Cardiac fibroblast (primary cell): ENCODE measurements at places on chromosomes 5 and 9.
A peak's percentile ranks its signal among the peaks of the same experiment; 100 is the strongest.

GRCh38 chr9:89448381-89448780 is 49.5 kb downstream of the SEMA4D start:
- DNase-seq, result no peak

DNA sequence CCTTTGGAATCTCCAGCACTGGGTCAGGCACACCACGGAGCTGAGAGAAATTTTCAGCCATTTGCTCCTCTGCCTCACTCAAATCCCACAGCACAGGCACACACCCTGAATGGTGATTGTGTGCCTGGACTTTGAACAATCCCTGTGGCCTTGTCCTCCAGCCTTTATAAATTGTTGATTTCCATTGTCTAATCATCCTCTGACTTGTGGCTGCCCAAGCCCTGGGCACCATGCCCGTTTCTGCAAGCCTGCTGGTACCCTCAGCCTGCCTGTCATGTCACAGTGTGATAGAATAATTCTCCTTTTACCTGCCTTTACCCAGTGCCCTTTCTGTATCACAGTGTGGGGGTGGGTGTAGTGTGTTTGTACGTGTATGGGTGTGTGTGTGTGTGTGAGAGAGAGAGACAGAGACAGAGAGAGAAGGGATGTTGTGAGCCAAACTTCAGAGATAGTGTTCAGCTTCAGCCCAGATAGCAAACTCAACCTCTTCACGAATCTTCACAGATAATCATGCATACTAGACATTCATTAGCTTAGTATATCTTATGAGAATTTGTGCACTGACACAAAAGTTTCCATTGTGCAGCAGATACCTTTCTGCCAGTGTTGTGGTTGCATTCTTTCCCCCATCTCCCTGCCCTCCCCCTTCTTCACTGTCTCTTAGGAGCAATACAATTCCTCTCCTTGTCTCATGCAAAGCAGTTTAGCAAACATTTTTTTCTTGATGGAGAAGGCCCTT is 27.8 kb upstream of the SLC44A1 start:
- DNase-seq, result peak; percentile 43

DNA sequence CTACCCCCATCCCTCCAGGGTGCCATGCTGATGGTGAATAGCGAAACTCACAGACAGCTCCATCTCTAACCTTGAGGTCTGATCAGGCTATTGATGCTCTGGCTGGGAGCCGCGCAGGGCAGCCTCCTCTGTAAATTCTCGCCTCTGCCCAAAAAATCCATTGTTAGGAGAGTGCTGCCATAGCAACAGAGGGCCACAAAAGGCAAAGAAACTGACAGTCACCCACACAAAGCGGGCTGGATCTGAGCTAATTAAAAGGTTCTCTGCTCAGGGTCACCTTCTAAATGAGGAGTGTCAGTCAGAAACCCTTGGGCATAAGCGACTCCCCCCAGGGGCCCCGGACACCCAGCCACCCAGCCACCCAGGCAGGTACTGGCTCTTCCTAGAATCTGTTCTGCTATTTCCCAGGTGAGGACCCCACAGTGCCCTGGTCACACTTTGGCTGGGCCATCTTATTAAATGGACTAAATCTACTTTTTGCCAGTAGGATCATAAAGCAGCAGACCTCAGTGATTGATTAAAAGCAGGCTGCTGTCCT is 126.7 kb downstream of the MED10 start:
- DNase-seq, result no peak

GRCh38 chr9:98977813-98978212 is 34.1 kb downstream of the COL15A1 start:
- no peak for DNase-seq

DNA sequence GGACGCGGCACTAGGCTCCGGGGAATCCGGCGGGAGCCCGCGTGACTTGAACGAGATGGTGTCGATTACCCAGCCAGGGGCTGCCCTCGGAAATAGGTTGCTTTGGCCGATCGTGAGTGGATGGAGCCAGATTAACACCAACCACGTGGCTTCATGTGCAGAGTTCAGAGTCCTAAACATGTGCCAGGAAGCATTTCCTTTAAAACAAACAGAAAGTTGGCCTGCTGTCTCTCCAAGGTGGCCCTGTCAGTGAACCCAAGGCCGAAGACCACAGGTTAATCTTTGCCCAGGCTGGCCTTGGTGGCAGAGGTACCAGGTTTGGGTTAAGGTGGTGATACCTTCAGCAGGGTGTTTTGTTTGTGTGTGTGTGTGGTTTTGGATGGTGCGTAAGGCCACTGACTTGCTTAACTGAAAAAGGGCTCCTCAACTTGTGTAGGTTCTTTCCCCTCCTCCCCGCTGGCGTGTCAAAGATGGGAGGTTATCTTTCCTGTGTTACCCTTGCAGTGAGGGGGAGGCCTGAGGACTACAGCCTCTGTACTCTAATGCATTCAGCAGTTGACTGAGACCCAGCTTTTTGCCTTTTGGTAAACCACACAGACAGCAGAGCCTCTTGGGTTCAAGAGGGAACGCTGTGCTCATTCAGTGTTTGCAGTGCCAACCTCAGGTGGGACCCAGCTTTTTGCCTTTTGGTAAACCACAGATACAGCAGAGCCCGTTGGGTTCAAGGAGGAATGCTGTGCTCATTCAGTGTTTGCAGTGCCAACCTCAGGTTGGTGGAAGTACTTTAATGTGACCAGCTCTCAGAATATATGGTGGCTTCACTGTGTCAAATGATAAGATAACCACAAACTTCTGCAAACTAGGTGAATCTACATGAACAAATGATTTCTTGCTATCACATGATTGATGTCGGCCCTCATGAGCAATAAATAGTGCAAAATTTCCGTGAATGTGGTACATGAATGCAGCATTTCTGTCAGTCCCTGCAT is 1.4 kb downstream of the IQGAP2 start:
- no peak for DNase-seq

DNA sequence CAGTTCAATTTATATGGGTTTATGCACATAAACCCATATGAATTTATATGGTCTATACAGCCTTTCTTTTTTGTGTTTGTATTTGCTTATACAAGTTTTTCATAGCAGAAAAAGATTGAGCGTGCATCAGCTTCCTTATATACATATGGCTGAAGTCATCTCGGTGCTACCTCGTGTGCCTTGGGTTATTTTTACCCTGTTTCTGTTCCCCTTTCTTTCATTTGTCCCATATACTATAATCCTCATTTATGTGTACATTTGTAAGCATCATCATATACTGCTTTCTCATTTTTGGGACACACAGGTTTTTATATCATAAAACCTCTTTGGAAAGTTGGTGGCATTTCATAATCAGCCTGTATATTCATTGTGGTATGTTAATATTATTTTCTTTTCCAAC is 107.8 kb upstream of the ADAMTSL1 start:
- DNase-seq, result no peak

DNA sequence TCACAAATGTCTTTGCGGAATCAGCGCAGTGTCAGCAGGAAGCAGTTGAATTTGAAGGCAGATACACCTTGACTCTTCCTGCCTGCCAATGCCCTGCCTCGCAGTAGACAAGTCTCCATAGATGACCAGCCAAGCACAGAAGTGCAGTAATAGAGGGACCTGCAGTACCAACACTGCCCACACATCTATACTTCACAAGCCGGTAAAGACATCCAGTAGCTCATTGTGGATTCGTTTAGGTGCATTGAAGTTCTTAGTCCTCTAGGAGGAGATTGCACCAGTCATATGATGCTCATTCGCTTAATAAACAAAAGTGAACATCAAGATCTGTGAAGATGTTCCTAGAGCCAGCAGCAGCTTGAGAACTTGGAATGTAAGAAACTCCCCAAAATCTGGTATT is 7.1 kb upstream of the IFNA2 start:
- DNase-seq, result no peak

DNA sequence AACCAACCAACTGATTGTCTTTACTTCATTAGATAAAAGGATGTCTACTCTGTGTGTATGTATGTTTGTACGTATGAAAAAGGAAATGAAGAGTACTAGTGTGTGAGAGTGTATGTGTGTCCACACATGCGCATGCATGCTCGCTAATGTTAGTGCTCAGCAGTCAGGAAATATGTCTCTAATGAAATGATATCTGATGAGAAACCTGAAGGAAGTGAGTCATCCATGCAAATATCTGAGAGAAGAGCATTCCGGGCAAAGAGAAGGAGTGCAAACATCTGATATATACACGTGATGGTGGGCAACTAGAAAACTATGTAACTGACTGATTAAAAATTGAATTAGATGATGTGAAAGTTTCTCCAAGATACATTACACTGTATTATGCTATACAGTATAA is 29.6 kb upstream of the UGCG start:
- DNase-seq, result peak; percentile 88

DNA sequence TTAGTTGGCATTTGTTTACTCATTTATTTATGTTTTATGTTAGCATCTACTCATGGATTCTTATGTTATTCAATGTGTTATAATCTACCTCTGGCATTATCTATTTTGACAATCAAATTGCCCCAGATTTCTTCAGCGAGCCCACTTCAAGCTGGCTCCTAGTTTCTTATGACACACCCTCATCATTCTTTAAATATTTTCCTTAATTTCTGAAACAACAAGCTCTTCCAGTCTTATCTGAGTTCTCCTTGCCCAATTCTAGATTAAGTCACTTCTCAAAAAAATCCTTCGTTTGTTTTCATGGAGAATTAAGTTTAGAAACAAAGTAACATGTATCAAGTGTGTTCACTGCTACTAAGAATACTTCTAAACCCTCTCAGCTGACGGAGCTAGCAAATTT is 229.8 kb downstream of the SEMA5A start:
- DNase-seq, result no peak

DNA sequence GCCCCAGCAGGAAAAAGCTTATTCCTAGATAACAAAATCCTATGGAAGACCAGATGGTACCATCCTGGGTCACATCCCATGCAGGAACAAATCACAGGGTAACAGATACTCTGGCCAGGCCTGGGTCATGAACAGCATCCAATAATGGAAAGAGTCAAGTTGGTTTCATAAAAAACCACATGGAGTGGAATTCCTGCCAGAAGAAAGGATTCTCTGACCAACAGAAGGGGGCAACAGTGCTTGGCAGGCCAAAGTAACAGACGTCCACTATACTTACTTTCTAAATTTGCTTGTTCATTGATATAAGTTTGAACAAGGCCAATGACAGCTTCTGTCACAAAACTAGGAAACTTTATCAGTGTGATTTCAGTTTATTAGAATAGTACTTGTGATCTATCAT is 273.5 kb downstream of the ARRDC3 start:
- peak; percentile 56 for DNase-seq

- DNase-seq, result no peak
Measured at GRCh38 chr5:15594977-15595568, 95.1 kb downstream of the FBXL7 start.

DNA sequence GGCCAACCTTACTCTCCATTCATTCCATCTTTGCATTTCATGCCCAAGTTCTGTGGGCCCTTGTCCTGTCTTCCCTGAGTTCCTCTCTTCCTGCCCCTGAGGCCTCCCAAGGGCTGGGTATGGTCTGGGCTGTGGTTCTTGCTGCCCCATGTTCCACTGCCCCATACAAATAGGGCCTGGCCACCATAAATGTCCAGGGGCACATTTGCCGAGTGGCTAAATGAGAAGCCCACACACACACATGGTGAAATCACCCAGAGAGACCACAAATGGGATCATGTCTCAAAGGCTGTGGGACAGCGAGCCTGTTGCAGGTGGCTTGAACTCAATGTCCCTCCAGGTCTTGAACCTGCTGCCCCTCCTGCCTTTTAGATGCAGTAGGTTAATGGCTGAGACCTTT is 1.2 kb downstream of the TIFAB start:
- no peak for DNase-seq

DNA sequence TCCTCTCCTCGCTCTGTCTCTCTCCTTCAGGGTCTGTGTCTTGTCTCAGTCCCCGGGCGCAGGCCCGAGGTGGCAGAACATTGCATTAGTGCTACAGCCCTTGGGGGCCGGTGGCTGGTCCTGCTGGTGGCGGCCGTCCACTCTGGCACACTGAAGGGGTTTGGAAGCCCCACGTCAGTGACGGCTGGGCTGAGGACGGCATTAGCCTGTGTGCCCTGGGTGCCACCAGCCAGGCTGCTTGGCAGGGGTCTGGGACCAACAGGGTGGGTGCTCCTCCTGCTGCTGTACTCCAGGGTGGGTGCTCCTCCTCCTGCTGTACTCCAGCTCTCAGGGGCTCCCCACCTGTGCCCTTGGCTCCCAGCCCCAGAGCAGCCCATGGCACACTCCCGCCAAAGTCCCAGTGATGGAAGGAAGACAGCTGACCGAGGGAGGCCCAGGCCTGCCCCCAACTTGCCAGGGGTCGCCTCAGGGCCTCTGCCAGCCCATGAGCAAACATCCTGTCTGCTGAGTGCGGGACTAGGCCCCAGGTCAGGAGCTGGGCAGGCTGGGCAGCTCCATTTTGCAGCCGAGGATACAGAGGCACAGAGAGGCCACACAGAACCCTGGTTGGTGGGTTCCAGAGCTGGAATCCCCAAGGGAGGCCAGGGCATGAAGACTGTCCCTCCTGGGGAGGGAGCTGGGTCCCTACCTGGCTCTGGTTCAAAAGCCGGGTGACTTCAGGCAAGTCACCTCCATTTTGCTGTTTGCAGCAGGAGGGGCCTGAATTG is 27.3 kb downstream of the SARDH start:
- DNase-seq, result no peak

GRCh38 chr5:39209924-39210323 is 9.4 kb downstream of the FYB1 start:
- no peak for DNase-seq

GRCh38 chr9:27394154-27394825 is 97.3 kb upstream of the EQTN start:
- DNase-seq, result no peak

- DNase-seq, result peak; percentile 21
Measured at GRCh38 chr5:137231540-137231939, 267.6 kb downstream of the SPOCK1 start.

DNA sequence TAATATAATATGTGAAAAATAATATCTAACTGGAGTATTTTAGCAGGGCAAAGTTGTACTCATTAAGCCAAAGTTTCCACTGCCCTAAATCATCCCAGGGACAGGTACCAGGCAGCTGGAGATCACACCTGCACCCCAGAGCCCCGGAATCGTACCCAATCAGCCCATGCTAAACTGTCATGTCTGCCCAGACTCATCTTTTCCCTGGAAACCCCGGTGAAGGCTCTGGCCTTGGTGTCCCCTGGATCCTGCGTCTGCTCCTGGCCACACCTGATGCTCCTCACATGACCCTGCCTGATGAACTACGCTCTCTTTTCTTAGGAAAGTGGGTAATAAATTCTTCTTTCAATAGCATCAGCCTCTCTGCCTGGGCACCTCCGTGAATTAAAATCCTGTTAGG is 15.6 kb upstream of the IRX2 start:
- no peak for DNase-seq

DNA sequence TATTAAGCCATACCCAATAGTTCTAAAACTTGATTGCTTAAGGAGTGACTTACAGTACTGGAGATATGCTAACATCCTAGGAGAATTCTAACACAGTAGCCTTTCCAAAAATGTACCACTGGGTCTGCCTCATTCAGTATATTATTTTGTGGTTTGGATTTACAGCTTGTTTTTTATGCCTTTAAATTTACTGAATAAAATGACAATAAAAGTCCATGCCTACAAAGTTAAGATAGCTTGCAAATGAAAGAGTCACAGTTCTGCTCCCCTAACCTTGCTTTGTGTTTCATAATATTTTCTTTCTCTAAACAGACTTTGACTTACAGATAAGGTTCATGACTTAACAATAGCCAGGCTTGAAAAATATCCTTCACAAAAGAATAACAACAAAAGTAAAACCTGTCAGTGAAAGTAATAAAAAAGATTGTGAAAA is 951.1 kb upstream of the NUDT12 start:
- DNase-seq, result no peak

- peak; percentile 19 for DNase-seq
Measured at GRCh38 chr5:141094481-141095262, at the start of gene PCDHB2. PCDHB2 (plus strand) TSS chr5:141094615; CDS start chr5:141094791, 176 bp downstream.
